ENCODE measurements at places on chromosomes 5 and 9. TPM values are rescaled to one million over a fixed set of nuclear protein-coding genes. Genes with fewer than 3 reads are reported as not detected.

DNA sequence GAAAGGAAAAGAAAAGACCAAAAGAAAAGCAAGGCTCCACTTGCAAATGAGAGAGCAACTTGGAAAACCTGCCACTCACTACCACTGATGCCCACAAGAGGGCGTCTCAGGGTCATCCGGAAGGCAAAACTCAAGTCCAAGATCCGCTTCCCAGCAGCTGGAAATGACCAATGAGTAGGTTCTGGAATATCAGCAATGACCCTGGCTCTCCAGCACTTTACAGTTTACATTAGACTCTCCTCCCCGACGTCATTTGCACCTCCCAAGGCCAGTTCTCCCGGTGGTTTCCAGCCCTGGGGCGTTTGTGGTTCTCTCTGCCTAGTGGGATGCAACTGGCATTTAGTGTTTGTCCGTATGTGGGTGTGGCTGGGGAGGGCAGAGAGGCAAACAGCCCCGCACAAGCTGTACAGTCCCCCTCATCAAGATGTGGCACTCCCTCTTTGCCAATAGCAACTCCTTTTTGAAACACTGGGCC is 193.8 kb upstream of the ZNF618 start:
- DNase-seq: peak; percentile 78

DNA sequence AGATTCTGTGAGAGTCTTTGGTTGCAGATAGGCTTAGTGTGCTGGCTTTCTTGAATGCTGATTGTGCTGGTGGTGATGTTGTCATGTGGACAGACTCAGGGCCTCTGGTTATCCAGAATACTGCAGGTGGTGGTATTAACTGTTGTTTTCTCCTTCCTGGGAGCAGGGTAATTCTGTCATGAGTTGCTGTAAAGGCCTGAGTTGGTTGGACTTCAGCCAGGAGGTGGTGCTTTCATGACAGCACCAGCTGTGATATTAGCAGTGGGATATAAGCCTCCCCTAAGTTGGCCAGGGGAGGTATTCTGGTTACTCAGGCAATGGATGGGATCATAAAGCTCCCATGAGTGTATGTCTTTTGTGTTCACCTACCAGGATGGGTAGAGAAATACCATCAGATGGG is 16.4 kb upstream of the RNF180 start:
- DNase-seq: no peak

GRCh38 chr9:88179062-88179521 is 40.8 kb upstream of the SPATA31C2 start:
- no peak for DNase-seq

DNA sequence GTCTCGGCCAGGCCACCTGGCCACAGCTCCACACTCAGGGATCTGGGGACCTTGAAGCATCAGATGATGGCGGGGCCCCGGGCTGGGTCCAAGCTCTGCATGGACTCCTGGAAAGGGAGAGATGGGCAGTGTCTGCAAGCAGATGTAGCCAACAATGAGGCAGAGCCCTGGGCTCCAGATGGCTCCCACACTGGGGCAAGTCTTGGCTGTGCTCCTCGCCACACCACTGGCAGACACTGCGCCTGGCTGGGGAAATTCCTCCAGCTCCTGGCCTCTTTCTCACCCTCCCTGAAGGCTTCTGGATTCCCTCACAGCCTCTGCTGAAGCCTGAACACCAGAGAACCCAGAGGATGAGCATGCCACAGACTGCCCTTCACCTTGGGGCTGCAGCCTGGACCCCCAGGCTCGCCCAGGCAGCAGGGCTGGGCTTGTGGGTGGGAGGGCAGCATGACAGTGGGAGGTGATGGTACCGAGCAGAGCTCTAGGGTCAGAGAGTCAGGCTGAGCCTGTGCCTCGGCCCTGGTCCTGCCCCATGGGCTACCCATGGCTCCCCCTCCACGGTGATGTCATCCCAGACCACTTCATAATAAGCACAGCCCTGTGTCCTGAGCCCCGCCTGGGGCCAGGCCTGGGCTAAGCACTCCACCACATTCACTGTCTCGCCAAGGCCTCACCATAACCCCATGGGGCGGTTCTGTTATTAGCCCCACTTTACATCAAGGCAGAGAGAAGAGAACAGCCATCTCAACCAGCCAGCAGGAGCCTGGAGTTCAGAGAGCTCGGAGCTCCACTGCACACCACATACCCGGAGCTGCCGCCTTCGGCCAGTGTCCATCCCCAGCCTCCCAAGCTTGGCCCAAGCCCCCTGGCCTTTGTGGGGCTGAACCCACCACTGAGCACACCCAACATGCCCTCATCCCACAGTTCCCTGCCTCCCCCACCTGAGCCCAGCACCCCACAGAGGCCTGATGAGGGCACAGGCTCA is 62.2 kb upstream of the ADAMTS2 start:
- no peak for DNase-seq

GRCh38 chr5:179805529-179806249 is 977 bp downstream of the MGAT4B start:
- DNase-seq: no peak

- DNase-seq: no peak
These were observed 764 bp downstream of the ANKRA2 start for GRCh38 chr5:73564675-73565074.

- peak; percentile 81 for DNase-seq
These were observed at the start of gene MYO10 for GRCh38 chr5:16936150-16936988. MYO10 (minus strand) TSS chr5:16936288; CDS start chr5:16935808, 480 bp downstream.

The KCNN2 gene
- polyA plus RNA-seq: 3.3 TPM

The GPR151 gene
- not detected for polyA plus RNA-seq

The EQTN gene
- 0.52 TPM for polyA plus RNA-seq

The NEURL1B gene
- polyA plus RNA-seq: 31.2 TPM
